NCI-H1092 (cell line): ENCODE measurements at places on chromosomes 1 and 21.

- no peak for DNase-seq
Measured at GRCh38 chr1:212819726-212820125, 27.7 kb downstream of the SPATA45 start.

- DNase-seq: no peak
Measured at GRCh38 chr1:18697541-18697940, 66.9 kb downstream of the PAX7 start.

DNA sequence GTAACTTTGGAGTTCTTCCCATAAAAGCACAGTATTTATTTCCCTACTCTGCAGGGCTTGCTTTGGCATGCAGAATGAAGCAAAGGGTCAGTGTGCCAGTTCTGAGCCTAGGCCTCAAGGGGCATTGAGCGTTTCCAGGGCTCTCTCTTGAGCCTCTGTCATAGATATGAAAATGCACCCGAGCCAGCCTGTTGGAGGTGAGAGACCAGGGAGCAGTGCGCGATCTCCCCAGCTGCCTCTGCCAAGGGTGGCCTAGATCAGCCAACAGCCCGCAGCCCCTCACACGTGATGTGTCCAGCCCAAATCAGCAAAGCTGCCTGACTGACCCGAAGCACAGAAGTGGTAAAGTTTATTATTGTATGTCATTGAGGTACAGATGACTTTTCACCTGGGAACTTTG, 63.7 kb downstream of the TENT5C start:
- DNase-seq: no peak

GRCh38 chr1:156705321-156705917, at the start of gene CRABP2:
Gene CRABP2 (minus strand): TSS chr1:156705583. CDS start chr1:156705446, 137 bp downstream.
- DNase-seq: no peak

DNA sequence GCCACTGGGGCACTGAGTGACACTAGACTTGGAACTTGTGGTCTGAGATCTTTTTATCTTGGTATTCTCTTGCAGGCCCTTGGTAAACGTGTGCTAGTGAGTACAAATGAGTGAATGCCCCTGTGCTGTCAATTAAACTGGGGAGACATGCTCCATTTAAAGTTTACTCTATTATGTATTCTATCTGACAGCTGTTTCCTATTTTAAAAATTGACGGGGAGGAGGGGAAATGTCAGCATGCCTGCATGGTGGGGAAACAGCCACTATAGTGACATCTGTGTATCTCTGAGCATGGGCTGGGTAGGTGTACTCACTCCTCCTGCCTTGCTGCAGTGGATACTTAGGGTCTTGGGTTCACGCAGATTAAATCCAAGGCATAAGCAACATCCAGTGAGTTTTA, 59.0 kb upstream of the IKBKE start:
- DNase-seq: no peak
